GM03348 (cell line): ENCODE measurements at places on chromosomes 16 and 17.

DNA sequence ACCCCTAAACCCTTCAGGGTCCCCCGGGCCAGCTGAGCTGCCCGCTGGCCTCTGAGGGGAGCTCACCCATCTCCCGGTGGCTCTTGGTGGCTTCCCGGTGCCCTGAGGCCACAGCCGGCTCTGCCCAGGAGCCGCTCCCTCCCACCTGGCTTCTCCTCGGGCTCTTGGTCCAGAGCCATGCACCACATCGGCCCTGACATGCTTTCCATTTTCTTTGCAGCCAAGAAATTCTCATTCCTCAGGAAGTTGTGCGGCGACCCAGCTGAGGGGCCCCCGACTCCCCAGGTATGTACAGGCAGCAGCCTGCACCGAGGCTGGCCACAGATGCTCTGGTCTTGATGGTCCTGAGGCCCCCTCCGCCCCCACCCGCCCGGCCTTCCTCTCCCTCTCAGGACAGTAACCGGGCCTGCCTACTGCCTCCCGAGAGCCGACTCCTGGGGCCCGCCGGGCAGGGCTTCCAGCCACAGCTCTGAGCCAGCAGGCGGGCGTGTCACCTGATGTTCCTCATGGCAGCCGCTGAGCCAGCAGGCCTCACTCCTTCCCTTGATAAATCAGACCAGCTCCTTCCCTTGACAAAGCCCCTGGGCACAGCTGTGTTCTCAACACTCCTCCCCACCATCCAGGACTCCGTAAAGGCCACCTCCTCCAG is 28.4 kb upstream of the ZFPM1 start:
- no peak for DNase-seq

DNA sequence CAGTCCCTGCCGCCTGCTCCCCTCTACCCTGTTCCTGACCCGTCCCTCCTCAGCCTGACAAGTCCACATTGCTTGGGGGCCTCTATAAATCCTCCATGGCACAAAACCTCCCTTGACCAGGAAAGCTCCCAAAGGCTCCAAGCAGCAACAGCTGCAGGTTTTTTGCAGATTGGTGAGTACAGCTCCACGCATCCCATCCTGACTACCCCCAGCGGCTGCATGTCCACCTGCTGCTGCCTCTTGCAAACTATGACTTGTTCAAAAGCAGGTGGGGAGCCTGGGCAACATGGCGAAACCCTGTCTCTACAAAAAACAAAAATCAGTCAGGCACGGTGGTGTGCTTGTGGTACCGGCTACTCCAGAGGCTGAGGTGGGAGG is 122.8 kb downstream of the ANKRD11 start:
- DNase-seq = no peak

- DNase-seq = no peak
Observed at GRCh38 chr17:73625991-73626673, 18.1 kb downstream of the SDK2 start.

DNA sequence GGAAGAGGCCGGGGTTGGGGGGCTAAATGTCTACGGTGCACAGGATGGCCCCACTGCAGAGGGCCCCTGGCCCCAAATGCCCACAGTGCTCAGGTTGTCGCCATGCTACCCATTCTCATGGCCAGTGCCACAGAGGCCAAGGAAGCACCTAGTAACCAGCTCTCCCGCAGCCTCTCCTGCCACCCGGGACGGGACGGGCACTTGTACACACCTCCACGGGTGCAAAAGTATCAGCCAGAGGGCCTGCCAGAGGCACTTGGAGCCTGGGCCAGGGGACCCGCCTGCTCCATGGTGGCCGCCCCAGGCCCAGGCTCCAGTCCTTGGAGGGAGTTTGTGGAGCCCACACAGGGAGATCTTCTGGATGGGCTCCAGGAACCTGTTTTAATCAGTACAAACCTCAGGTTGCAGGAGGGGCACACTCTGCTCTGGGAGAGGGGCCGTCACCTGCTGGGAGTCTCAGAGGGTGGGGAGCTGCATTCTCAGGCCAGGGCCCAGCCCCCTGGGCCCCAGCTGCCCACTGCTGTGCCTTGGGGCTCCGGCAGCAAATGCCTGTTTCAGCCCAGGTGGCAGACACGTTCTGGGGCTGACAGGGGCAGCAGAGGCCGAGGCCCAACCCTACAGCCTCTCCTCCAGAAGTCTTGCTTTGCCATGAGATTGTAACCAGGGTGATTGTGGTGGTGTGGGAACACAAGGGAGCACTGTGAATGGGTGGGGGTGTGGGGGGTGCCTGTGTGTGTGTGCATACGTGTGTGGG is 7.9 kb downstream of the TPSD1 start:
- DNase-seq = no peak

GRCh38 chr17:27609611-27610303 is 21.2 kb upstream of the LGALS9 start:
- DNase-seq = peak; percentile 63

GRCh38 chr17:37490022-37490587 is 414 bp downstream of the DUSP14 start:
- DNase-seq = peak; percentile 70

DNA sequence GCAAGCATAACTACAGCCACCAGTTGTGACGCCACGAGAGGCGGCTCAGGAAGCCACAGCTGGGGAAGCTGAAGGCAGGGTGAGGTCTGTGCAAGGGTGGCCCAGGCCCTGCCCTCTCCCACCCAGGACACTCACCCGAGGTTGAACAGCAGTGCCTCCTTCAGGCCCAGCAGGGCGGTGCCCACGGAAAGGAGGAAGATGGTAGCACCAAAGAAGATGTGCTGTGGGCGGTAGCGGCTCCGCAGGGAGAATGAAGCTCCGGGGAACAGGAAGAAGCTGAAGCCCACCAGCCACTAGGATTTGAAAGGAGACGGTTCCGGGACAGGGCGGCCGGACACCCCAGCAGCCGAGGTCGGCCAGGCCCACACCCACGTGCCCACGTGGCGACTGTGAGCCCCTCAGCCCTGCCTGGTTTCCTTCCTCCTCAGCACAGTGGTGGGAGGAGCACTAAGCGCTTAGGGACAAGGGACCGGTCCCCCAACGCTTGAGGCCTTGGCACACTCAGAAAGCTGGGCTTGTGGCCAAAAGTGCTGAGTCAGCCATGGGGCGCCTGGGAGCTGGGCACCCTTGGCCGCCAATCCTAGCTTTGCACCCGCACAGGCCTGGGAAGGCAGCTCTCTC is 11.0 kb downstream of the CYB561 start:
- DNase-seq = no peak

- no peak for DNase-seq
Observed at GRCh38 chr17:19752216-19753050, 4.3 kb upstream of the ALDH3A1 start.

DNA sequence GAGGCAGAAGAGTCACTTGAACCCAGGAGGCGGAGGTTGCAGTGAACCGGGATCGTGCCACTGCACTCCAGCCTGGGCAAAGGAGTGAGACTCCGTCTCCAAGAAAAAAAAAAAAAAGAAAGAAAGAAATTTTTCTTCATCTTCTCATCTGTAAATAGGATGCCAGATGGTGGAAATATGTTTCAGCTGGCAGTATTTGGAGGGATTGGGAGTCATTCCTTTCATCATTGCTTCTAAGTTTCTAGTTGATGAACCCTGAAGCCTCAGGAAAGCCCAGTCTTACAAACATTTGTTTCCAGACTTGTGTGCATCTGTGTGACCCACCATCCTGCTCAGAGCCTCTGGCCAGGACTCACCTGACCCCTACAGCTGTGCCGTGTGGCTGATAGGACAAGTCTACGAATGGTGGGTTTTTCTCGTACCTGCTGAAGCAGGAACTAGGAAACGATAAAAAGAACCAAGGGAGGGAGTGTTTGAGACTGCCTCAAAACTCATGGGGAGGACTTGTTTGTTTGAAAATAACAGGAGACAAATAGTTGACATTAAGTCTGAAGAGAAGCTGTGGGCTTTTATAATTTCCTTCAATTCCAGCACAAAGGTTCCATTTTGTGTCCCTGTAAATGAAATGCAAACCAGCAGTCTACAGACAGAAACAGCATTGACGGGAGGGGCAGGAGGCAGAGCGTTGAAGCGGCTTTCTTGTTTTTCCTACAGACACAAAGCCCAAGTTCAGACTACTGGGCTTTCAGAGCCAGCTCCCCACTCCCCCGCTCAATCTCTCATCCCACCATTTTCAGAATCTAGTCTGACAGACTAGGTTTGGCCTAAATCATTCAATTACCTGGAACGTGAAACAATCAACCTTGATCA is 24.9 kb downstream of the CDRT4 start:
- no peak for DNase-seq

- peak; percentile 48 for DNase-seq
Observed at GRCh38 chr16:57530104-57530521, 6.3 kb downstream of the CCDC102A start.

DNA sequence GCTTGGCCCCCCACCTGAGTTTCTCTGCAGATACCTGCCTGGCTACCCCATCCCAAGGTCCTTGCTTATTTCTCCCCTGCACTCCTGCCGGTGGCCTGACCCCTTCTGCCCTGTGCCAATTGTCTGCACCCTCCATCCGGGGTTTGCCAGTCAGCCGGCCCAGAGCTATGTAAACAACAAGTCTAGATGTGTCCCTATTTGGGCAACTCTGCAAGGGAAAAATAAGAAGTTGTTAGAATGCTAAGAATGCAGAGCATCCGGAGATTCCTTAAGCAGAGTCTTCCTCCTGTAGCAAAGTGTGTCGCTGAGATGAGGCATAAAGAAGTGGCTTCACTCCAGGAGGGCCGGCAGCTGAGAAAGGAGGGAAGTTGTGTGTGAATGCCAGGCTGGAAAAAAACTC is 46.6 kb downstream of the RGS9 start:
- DNase-seq = peak; percentile 76

- no peak for DNase-seq
Observed at GRCh38 chr17:77853191-77853977, 105.1 kb upstream of the TNRC6C start.

GRCh38 chr16:13923703-13924298 is 3.8 kb downstream of the ERCC4 start:
- peak; percentile 65 for DNase-seq

DNA sequence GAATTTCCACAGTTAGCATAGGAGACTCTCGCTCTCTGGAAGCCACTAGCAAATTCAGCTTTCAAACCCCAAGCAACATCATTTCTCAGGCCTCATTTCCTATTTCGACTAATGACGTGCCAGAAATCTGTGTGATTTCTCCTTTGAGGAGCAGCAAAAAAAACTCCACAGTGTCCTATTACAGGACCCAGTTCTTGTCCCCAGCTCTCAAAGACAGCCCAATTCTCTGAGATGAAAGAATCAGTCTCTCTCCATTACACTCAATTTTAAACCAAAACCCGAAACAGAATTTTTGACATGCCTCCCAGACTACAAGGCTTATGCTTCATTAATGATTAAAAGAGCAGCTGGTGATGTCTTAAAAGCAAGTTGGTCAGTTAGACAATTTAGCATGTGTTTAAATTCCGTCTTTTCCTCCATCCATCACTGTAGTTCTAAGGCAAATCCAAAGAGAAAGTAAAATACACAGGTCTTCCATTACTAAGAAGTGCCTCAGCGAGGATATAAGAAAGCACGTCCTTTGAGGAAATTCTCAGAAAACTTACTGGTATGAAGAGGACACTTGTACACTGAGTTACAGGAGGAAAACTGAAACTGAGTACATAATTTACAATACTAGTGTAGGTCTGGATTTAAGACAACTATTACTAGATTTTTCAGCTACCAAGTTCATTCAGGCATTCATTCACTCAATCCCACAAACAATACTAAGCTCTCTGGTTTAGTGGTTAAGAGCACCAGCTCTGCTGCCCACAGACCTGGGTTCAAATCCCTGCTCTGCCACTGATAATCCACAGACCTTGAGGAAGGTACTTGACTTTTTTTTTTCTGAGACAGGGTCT is 12.5 kb downstream of the TOM1L2 start:
- DNase-seq = peak; percentile 19

DNA sequence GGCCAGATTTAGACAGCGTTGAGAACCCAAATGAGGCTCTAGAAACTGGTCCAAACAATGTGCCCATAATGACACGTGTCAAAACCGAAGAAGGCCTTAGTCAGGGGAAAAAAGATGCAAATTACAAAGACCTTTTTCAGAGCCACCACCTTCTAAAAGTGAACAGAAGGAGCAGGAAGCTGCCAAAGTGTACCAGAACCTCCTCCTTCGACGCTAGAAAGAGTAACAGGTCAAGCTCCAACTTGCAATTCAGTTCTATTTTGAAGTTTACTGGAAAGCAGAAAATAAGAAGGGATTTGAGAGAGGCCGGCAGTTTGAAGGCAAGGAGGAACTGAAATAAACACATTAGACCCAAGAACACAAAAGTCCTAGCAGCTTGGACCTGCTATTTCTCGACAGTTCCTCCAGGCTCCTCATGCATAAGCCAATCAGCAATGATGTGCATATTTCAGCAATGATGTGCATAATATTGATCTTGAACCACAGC is 61.8 kb downstream of the XYLT1 start:
- no peak for DNase-seq
